ENCODE measurements at places on chromosomes 5 and 9.
A peak's percentile ranks its signal among the peaks of the same experiment; 100 is the strongest.

GRCh38 chr9:14863402-14863801 lies 46.8 kb downstream of the FREM1 start:
- no peak for DNase-seq

DNA sequence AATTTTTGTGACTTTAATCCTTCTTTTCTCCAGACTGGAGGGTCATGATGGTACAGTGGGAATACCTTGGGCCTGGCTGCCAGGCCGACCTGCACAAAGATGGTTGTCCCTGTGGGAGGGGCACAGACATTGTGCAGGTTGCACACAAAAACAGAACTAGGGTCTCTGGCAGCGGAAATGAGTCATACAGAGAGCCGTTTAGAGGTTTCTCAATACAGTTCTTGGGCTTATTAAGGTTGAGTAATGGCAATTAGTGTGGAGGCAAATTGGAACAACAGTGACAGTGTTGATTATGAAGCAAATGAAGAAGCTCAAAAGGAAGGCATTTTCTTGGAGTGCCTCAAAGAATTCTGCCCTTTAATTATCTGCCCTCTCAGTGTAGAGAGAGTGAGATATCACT lies 173.6 kb downstream of the TENT4A start:
- DNase-seq = no peak

DNA sequence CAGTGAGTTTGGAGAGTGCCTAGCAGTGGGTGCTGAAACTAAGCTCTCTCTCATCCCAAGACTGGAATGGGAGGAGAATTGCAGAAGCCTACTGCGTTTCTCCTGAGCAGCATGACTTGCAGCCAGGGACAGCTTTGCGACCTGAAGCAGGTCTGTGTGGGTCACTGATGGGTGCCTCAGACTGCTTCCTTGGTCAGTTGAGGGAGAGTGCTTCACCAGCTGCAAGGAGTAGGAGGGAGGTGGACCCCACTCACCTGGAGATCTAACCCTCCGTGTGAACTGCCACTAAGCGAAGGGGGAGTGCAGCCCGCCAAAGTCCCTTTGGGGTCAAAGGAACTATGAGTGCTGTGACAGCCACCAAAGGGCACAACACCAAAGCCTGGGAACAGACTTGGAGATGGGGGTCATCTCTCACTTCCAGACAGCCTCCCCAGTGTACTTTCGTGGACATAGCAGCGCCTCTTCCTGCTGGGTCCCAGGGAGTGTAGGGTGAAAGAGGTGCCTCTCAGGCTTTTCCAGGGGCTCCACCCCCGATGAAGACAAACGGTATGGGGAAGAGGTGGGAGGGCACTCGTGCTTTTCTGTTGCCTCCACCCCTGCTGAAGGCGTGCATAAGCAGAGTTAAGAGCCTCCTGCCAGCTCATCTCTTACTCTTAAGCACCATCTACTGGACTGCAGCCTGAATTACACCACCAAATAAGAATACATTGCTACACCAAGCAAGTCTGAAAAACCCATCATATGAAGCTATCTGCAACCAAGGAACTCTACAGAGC lies 34.3 kb upstream of the MACIR start:
- DNase-seq = peak; percentile 38

DNA sequence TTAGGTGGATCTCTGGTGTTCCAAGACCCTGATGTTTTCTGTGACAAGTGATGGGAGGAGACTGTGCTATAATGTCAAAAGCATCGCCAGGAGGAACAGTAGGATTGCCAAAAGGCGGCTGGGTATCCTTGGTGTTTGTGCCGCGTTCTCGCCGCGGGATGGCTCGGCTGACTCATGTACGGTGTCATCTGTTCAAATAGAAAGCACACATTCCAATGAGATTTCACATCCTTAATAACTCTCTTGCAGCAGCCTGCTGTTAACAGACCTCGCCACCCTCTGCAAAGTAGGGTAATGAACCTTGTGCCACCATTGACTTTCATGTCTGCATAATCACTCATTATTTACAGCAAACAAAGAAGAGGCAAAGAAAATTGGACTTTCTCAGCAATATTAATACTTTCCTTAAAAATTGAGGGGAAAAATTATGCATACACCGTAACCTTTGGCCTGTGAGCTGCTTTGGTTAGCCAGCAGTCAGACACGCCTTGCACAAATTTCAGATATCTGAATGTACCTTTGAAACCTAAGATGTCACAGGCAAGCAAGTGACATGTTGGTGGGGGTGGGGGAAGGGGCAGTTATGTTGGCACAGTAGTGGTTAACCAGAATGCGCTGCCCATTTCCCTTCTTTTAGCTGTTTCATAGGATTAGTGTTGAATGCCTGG lies 289.4 kb downstream of the EFNA5 start:
- DNase-seq = no peak

GRCh38 chr9:116101516-116101915 lies 52.1 kb upstream of the PAPPA start:
- no peak for DNase-seq

DNA sequence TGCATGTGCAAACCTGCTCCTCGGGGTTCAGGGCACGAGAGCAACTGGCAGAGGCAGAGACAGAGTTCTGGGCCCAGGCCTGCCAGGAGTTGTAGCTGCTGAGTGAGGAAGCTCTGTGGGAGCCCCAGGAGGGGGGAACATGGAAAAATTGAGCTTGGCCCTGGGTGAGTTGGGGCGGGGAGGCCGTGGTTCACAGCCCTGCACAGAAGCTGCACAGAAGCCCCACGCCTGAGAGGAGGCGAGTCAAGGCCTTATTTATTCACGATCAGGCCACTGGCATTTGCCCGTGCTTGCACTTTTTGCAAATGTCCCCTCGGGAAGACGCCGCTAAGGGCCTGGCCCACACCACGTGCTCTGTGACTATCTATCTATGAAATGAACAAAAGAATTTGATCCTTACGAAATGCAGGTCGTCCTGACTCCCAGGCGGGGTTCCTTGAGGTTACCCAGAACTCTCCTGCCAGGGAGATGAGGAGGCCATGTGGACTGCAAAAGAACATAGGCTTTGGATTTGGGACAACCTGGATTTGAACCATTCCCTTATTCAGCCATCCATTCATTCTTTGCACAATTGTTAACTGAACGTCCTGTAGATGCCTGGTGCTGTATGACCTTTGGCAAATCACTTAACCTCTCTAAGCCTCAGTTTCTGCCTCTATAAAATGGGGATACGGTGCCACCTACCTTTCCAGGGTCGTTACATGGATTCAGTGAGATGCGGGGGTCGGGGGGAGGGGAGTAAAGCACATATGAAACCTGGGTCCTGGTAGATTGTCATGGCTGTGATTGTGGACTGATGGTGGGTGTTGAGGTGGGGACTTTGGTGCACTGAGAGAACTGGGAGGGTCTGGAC lies 17.9 kb downstream of the COL27A1 start:
- no peak for DNase-seq

- no peak for DNase-seq
Observed at GRCh38 chr5:74471875-74472274, 168.7 kb downstream of the ENC1 start.

- no peak for DNase-seq
Observed at GRCh38 chr5:62029303-62029702, 276.7 kb upstream of the KIF2A start.

GRCh38 chr5:96329886-96330529 lies 103.0 kb downstream of the PCSK1 start:
- DNase-seq = no peak

DNA sequence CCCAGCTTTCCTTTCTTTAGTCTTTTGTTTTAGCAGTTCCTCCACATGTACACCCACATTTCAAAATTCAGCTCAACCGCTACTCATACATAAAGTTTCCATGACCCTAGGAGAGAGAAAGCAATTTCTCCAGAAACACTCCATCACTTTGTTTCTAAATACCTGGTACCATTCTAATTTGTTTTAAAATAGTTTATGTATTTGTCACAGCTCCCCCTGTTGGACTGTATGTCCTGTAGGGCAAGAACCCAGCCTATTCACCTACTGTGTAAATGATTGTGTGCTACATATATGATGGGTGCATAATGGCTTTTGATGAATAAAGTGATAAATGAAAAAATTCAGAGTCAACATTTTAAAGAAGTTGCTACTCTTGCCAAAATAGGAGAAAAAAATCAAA lies 139.1 kb downstream of the COX7C start:
- DNase-seq = no peak

DNA sequence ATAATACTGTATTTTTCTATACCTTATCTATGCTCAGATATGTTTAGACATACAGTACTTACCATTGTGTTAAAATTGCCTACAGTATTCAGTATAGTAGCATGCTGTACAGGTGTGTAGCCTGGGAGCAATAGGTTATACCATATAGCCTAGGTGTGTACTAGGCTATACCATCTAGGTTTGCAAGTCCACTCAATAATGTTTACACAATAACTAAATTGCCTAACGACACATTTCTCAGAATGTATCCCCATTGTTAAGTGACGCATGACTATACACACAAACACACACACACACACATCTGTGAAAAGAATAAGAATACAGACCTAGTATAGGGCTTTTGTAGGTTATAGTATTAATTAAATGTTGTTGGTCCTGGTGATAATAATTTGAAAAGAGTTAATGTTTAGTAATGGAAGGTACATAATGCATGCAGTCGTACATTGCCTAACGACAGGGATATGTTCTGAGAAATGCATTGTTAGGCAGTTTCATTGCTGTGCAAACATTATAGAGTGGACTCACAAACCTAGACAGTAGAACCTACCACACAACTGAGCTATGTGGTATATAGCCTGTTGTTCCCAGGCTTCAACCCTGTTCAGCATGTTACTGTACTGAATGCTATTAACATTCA lies 13.6 kb downstream of the TDRD7 start:
- no peak for DNase-seq

- no peak for DNase-seq
Observed at GRCh38 chr9:112301420-112301819, 32.0 kb downstream of the PTBP3 start.

- DNase-seq = no peak
Observed at GRCh38 chr9:91147079-91147708, 214.5 kb downstream of the AUH start.

DNA sequence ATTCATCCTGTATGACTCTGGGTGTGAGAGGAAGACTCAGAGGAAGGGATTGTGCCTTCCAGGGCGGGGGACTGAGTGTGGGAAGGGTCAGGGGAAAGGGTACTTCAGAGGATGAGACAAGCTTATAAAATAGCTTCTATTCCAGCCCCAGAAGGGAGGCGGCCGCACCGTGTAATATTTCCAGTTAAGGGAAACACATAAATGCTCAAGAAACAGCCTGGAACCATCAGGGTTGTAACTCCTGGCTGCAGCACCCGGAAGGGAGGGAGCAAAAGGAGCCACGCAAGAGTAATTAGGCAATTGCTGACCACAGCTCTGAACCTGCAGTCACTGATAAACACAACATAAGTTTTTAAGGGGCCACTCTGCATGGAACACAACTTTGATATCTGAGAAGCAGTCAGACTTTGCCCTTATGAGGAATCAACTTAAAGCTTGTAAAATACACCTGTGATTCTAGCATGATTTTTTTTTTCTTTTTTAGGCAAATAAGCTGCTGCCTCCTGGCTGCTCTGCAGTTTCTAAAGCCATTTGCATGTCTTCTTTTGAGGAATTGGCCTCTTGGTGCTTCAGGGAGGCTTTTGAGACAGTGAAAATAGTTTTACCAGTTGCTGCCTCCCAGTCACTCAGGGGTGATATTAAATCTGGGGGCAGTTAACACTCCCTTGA lies 382.7 kb downstream of the ENC1 start:
- DNase-seq = peak; percentile 40

- DNase-seq = no peak
Observed at GRCh38 chr5:165334201-165334600, 1828.8 kb downstream of the MAT2B start.
